ENCODE measurements at places on chromosomes 5 and 9.

GRCh38 chr5:101751105-101751504 lies 545.0 kb downstream of the SLCO4C1 start:
- no peaks in the 10 kb centered on the region for H3K36me3 ChIP-seq
- no peak overlapping the region for H3K27ac ChIP-seq
- H3K27me3 ChIP-seq, result no peaks in the 10 kb centered on the region
- H3K4me1 ChIP-seq, result no peaks in the 10 kb centered on the region
- DNase-seq, result no peak

- no peak for DNase-seq
- no peaks in the 10 kb centered on the region for H3K27me3 ChIP-seq
- no peaks in the 10 kb centered on the region for H3K36me3 ChIP-seq
- no peak overlapping the region for H3K27ac ChIP-seq
- H3K4me1 ChIP-seq, result peaks cover 31% of the 10 kb centered on the region
These were observed 9.8 kb upstream of the ADRA1B start for GRCh38 chr5:159906463-159906862.

DNA sequence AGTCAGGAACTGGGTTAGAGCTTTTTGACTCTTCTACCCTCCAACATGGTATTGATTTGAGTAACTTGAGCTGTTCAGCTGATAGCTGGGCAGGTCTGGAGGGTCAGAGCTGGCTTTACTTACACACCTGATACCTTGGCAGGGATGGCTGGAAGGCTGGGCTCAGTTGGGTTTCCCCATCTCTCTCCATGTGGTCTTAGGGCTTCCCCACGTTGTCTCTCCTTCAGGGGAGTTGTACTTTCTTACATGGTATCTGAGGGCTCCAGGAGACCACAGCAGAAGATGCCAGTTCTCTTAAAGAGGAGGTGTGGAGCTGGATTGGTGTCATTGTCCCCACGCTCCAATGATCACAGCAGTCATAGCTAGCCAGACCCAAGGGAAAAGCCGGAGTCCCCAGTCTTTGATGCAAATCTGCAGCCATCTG lies 25.6 kb downstream of the ISOC1 start:
- no peak for DNase-seq
- no peak overlapping the region for H3K27ac ChIP-seq
- H3K27me3 ChIP-seq, result no peaks in the 10 kb centered on the region
- no peaks in the 10 kb centered on the region for H3K36me3 ChIP-seq
- no peak overlapping the region for H3K4me3 ChIP-seq

DNA sequence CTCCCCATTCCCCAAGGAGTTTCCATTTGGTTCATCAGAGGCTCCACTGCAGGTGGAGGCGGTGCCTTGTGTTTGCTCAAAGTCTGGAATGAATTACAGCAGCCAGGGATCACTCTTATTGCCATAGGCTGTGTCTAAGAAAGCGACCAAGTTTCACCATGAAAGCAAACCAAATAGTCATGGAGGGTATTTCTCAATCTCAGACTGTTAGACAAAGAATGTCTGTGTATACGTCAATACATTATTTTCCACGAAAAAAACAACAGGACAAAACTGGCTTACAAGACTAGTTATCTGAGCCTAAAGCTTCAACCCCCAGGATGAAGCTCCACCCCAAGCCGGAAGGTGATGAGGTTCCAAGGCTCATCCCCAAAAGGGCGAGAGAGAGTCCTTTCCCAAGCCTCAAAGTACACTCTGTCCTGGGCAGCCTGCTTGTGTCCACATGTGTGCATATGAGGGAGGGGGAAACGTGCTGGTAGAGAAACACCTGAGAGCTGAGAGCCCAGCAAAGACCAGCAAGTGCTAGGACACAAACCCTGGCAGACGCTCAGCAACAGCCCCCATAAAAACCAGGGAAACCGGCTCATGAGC lies 4.3 kb downstream of the B4GALT1 start:
- no peak overlapping the region for H3K4me3 ChIP-seq
- no peak for DNase-seq
- peaks cover 76% of the 10 kb centered on the region for H3K4me1 ChIP-seq
- H3K36me3 ChIP-seq, result no peaks in the 10 kb centered on the region
- peak overlapping the region; percentile 97 for H3K27ac ChIP-seq

- H3K4me3 ChIP-seq, result no peak overlapping the region
- no peaks in the 10 kb centered on the region for H3K27me3 ChIP-seq
- no peak overlapping the region for H3K27ac ChIP-seq
- H3K36me3 ChIP-seq, result no peaks in the 10 kb centered on the region
These were observed 124.3 kb downstream of the UGCG start for GRCh38 chr9:112020680-112021596.

DNA sequence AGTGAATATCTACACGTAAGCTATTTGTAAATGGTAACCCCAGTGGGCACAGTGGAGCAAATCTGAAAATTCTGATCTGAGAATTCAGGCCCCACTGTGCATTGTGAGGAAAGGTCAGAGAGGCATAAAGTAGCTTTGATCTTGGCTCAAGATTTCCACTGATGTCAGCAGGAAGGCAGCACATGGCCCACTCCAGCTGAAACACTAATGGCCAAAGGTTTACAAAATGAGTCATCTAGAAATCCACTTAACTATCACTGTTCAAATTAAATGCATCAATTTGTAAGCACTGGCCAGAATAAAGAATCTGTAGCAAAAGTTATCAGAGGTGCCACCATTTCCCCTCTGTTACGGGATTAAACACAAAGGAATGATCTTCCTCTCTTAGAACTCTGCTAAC lies 191.6 kb downstream of the C9orf152 start:
- no peaks in the 10 kb centered on the region for H3K36me3 ChIP-seq
- H3K27me3 ChIP-seq, result no peaks in the 10 kb centered on the region
- DNase-seq, result no peak
- no peak overlapping the region for H3K27ac ChIP-seq
- H3K4me1 ChIP-seq, result no peaks in the 10 kb centered on the region
- H3K4me3 ChIP-seq, result no peak overlapping the region

GRCh38 chr9:4574657-4575243 lies 84.5 kb downstream of the SLC1A1 start:
- no peaks in the 10 kb centered on the region for H3K4me1 ChIP-seq
- no peaks in the 10 kb centered on the region for H3K36me3 ChIP-seq
- H3K27ac ChIP-seq, result no peak overlapping the region
- H3K27me3 ChIP-seq, result no peaks in the 10 kb centered on the region
- no peak overlapping the region for H3K4me3 ChIP-seq

- no peak overlapping the region for H3K27ac ChIP-seq
- H3K4me1 ChIP-seq, result no peaks in the 10 kb centered on the region
- no peaks in the 10 kb centered on the region for H3K36me3 ChIP-seq
- no peaks in the 10 kb centered on the region for H3K27me3 ChIP-seq
These were observed 7.5 kb upstream of the POU5F2 start for GRCh38 chr5:93748875-93749397.

- no peak for DNase-seq
- peaks cover 9% of the 10 kb centered on the region for H3K27me3 ChIP-seq
- H3K4me3 ChIP-seq, result no peak overlapping the region
- peaks cover 6% of the 10 kb centered on the region for H3K4me1 ChIP-seq
- no peak overlapping the region for H3K27ac ChIP-seq
These were observed 108.5 kb downstream of the EBF1 start for GRCh38 chr5:158990979-158991775.

- H3K27me3 ChIP-seq, result no peaks in the 10 kb centered on the region
- no peak overlapping the region for H3K27ac ChIP-seq
- no peak for DNase-seq
- H3K4me3 ChIP-seq, result no peak overlapping the region
- peaks cover 21% of the 10 kb centered on the region for H3K4me1 ChIP-seq
- no peaks in the 10 kb centered on the region for H3K36me3 ChIP-seq
These were observed 41.4 kb downstream of the SIL1 start for GRCh38 chr5:139156814-139157213.

DNA sequence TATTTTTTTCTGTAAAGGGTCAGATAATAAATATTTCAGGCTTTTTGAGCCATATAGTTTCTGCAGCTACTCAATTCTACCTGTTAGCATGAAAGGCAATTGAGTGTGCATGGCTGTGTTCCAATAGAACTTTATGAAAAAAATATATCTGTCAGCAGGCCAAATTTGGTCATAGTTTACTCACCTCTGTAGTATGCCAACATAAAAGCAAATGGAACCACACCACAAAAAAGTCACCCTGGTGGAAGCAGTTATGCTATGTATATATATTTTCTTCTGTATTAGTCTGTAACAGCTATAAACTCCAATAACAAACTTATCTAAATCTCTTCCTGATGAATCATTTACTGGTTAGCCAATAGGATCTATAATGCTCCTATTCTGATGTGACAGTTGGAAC lies 3.4 kb downstream of the SLC38A9 start:
- H3K4me1 ChIP-seq, result peaks cover 31% of the 10 kb centered on the region
- no peak overlapping the region for H3K4me3 ChIP-seq
- no peaks in the 10 kb centered on the region for H3K36me3 ChIP-seq
- no peak for DNase-seq
- no peaks in the 10 kb centered on the region for H3K27me3 ChIP-seq
- H3K27ac ChIP-seq, result no peak overlapping the region

DNA sequence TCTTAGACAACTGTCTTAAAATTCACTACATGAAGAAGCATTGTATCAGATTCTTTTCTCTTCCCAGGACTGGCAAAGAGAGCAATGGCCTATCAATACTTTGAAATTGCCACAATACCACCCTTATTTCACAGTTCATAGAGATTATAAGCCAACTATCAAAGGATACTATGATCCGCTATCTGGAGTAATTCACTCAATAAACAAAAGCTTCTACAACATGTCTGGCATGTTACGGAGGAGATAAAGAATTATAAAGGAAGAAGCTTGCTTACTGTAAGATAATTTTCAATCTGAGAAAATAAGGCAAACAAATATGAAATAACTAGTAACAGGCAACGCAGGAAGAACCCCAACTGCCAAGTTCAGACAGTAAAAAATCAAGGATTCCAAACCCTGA lies 114.8 kb downstream of the GNAQ start:
- no peaks in the 10 kb centered on the region for H3K36me3 ChIP-seq
- H3K27me3 ChIP-seq, result no peaks in the 10 kb centered on the region
- no peak overlapping the region for H3K27ac ChIP-seq
- H3K4me3 ChIP-seq, result no peak overlapping the region
- H3K4me1 ChIP-seq, result no peaks in the 10 kb centered on the region

GRCh38 chr5:51691538-51692079 lies 308.4 kb downstream of the ISL1 start:
- H3K4me1 ChIP-seq, result no peaks in the 10 kb centered on the region
- DNase-seq, result no peak
- no peak overlapping the region for H3K4me3 ChIP-seq
- no peaks in the 10 kb centered on the region for H3K27me3 ChIP-seq
- H3K36me3 ChIP-seq, result no peaks in the 10 kb centered on the region

GRCh38 chr5:5783021-5783420 lies 360.5 kb downstream of the ICE1 start:
- DNase-seq, result no peak
- no peaks in the 10 kb centered on the region for H3K4me1 ChIP-seq
- H3K36me3 ChIP-seq, result no peaks in the 10 kb centered on the region
- H3K4me3 ChIP-seq, result no peak overlapping the region

GRCh38 chr5:116675626-116675910 lies 100.9 kb upstream of the SEMA6A start:
- H3K27ac ChIP-seq, result no peak overlapping the region
- no peak for DNase-seq
- H3K27me3 ChIP-seq, result no peaks in the 10 kb centered on the region

GRCh38 chr5:38847559-38848347 lies 1.9 kb downstream of the OSMR start:
- peaks cover 64% of the 10 kb centered on the region for H3K4me1 ChIP-seq
- peaks cover 5% of the 10 kb centered on the region for H3K27me3 ChIP-seq
- H3K4me3 ChIP-seq, result peak overlapping the region; percentile 84

GRCh38 chr9:76394960-76395252 lies 680 bp upstream of the RFK start:
- peak overlapping the region; percentile 95 for H3K27ac ChIP-seq
- no peak for DNase-seq
- no peaks in the 10 kb centered on the region for H3K27me3 ChIP-seq
- H3K36me3 ChIP-seq, result no peaks in the 10 kb centered on the region

DNA sequence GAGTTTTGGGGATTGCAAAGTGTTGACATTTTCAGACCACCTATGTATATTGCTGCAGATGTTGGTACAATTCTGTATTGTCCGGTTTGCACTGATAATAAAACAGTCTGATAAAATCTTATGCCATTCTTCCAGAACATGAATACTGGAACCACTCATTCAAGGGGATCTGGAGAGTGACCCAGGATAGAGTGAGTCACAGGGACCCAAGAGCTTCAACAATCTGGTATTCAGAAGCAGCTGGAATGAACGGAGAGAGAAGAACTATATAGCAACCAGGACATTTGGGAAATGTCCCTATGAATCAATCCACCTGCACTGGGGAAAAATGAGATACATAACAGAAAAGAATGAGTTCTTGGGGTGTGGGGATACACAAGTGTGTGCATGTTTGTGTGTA lies 73.3 kb downstream of the SH3TC2 start:
- peaks cover 10% of the 10 kb centered on the region for H3K4me1 ChIP-seq
- no peak overlapping the region for H3K4me3 ChIP-seq
- H3K36me3 ChIP-seq, result no peaks in the 10 kb centered on the region
